ENCODE measurements at places on chromosomes 6 and 20. TPM values are rescaled to one million over a fixed set of nuclear protein-coding genes. Genes with fewer than 3 reads are reported as not detected.

Gene SCUBE3
- 0.16 TPM for total RNA-seq

Gene NRSN1
- total RNA-seq: not detected

DNA sequence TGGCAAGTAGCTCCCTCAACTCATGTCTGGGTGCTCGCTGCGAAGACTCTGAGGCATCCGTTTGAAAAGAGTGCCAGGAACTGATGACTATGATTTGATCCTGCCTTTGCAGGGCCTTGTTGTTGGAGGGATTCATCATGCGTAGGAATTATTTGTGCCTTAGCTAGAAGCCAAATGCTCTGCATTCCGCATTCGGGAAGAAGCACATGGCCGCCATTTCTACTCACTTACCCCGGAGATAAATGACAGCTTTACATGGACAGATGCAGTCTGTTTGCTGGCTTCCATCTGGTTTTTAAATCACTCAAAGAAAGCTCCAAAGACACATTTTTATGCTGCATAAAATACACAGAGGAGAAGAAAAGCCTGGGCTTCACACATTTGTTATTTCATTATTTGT lies 363.3 kb upstream of the CDH4 start:
- DNase-seq: no peak

DNA sequence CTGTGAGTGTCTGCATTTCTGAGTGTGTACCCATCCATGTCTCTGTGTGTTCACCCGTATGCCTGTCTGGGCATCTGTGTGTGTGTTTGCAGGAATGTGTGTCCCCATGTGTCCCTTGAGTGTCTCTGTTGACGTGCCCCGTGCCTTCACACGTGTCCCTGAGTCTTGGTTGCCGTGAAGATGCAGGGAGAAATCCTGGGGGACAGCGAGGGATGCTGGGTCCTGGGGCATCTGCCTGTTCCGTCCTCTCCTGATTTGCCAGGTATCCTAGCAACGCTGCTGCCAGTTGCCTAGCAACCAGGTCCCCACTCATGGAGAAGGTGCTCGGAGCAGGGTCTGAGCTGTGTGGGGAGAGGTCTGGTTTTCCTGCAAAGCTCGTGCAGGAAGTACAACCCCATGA lies 6.0 kb upstream of the LKAAEAR1 start:
- no peak for DNase-seq

DNA sequence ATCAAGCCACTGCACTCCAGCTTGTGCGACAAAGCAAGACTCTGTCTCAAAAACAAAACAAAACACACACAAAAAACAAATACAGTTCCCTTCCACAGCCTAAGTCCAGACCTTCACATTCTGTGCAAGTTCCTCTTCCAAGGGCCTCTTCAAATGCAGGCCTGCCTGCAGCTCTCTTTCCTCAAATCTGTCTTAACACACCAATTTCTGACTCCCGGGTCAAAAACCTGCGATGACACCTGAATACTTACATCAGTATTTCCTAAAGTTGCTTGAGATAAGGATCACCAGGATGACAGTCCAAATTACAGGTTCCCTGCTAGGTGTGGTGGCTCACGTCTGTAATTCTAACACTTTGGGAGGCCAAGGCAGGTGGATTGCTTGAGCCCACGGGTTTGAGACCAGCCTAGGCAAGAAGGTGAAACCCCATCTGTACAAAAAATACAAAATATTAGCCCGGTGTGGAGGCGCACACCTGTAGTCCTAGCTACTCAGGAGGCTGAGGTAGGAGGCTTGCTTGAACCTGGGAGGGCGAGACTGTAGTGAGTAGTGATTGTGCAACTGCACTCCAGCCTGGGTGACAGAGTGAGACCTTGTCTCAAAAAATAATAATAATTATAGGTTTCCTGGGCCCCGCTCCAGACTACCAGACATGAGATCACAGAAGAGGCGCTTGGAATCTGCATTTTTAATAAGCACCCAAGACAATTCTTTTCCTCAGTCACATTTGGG lies 8.8 kb upstream of the PARD6B start:
- DNase-seq: no peak

DNA sequence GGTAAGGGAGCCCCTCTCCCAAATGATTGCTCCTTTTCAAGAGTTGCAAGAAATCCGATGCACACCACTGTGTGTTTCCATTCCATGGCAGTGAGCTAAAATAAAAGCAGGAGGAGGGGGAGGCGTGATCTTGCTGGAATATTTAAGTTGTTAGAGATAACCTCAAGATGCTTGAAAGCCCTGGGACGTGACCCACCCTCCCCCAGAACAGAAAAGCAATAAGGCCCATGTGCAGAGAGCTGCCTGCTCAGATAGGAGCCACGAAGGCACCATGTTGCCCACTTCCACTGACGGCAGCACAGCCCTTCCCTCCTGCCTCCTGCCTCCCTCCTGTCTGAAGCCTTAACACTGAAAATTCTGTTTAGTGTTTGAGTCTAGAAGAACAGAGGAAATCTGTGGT lies 432.6 kb upstream of the CDH4 start:
- DNase-seq: no peak

- DNase-seq: no peak
Measured at GRCh38 chr20:23228912-23229311, 121.7 kb upstream of the NXT1 start.

Gene SLC17A3
- total RNA-seq: 1.7 TPM

Gene STMN3
- total RNA-seq: 14.4 TPM

- no peak for DNase-seq
Measured at GRCh38 chr6:163627274-163628062, 212.9 kb downstream of the QKI start.

Gene HCK
- total RNA-seq: 1.1 TPM

Gene SPATS1
- not detected for total RNA-seq

Gene XPO5
- 104 TPM for total RNA-seq

DNA sequence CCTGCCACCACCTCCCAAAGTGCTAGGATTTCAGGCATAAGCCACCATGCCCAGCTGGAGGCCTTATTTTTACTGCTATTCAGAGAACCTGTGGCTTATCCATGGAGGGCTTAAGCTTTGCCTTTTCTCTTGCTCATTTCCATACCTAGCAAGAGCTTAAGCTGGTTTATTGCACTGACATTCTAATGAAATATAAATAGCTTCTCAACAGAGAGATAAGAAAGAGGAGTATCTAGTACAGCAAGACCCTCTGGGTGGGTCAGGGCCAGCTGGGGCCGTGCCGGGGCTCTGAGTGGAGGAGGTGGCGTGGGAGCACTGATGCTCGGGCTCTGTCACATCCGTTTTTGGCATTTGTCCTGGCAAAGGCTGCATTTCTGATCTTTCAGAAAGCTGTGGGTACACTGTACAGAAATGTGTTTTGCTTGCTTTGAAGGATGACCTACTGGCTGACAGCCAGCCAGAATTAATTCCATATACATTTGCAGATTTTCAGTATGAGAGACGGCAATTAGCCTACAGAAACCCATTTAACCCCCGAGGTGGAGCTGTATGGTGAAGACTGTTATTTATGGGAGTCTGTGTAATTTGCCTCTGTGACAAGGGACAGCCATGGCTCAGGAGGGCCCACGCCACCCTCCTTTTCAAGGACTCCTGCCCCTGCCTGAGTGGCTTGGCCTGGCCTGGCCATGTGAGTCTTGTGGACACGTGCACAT lies 181.6 kb upstream of the AKAP12 start:
- no peak for DNase-seq

DNA sequence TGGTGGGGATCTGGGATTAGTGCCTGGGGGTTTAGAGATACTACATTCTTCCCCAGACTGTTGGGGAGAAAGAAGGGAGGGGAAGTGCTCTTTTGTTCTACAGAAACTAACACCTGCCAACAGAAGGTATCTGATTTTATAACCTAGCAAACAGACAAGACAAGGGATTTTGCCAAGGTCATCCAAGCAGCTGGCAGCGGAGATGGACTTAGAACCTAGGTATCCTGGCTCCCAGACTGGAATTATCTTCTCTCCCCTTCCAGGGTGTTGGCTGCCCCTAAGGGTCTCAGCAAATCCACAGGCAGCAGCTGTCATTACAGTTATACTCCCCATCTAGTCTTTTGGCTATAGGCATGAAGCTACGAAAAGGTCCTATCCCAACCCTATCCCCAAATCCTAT lies 8.4 kb downstream of the SDC4 start:
- no peak for DNase-seq

Gene SPTLC3
- total RNA-seq: 1.4 TPM

- no peak for DNase-seq
Measured at GRCh38 chr6:24836109-24836508, 37.4 kb upstream of the ARMH2 start.

GRCh38 chr6:108804956-108805355 lies 43.3 kb upstream of the ARMC2 start:
- no peak for DNase-seq

Gene OVOL2
- total RNA-seq: 0.25 TPM

Gene PRDM13
- total RNA-seq: not detected

- DNase-seq: no peak
Measured at GRCh38 chr6:92408350-92408749, 1011.0 kb downstream of the EPHA7 start.

- DNase-seq: no peak
Measured at GRCh38 chr6:170089963-170090362, 200.9 kb downstream of the DLL1 start.

Gene PLAGL2
- total RNA-seq: 98.8 TPM

- DNase-seq: no peak
Measured at GRCh38 chr6:11633741-11634509, 96.4 kb downstream of the TMEM170B start.
